ENCODE measurements at places on chromosomes 11 and 22.

- DNase-seq, result no peak
Observed at GRCh38 chr11:119666061-119666460, 62.9 kb downstream of the NECTIN1 start.

- no peak for DNase-seq
Observed at GRCh38 chr22:29219881-29220670, 14.4 kb downstream of the EMID1 start.

DNA sequence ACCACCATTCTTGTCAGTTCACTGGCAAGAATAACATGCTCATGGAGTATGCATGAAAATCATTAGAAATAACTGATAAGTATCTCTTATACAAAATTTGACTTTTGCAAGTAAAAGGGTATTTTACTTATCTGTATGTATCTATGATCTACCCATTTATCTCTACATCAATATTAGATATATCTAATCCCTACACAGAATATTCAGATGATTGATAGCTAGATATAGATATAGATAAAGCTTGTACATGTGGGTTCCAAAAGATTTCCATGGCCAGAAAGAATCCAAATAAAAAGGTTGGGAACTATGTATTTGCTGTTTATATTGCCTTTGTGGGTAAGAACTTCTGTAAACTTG is 185.5 kb downstream of the MAML2 start:
- no peak for DNase-seq

DNA sequence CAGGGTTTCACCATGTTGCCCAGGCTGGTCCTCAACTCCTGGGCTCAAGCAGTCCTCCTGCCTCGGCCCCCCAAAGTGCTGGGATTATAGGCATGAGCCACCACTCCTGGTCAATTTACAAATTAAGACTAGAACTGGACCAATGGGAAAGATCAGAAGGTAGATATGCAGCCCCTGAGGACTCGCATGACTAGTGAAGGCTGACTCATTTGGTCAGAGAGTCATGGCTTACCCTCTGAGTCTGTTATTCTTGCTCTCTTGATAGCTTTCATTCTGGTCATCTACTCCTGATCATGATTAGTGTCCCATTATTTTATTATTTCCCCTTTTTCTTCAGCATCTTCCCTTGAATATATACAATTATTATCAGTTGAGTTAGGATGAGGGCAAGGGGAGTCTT is 2.7 kb upstream of the LDHAL6A start:
- no peak for DNase-seq

DNA sequence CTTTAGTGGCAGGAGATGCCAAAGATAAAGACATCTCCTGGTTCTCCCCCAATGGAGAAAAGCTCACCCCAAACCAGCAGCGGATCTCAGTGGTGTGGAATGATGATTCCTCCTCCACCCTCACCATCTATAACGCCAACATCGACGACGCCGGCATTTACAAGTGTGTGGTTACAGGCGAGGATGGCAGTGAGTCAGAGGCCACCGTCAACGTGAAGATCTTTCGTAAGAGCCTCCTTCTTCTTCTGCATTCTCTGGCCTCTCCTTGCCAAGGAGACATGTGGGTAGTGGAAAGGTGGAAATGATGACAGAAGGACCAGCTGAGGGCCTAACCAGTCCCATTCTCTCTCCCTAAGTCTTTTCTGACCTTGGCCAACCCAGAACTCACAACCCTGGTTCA is 110.1 kb upstream of the TTC12 start:
- no peak for DNase-seq

DNA sequence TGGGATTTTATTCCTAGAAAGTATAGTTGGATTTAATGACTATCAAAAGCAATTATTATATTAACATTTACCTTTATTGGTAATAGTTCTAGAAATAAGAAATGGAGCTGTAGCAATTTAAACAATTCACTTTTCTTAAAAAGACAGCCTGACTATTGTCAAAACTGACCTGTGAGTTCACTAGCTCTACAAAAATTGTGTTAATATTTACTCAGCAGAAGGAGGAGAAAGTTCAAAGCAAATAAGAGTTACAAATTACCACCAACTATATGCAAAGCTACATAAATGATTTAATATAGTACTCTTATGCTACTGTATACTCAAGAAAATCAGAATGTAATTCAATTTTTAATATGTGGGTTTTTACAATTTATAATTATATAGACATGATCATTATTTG is 310.0 kb downstream of the DCDC1 start:
- no peak for DNase-seq

DNA sequence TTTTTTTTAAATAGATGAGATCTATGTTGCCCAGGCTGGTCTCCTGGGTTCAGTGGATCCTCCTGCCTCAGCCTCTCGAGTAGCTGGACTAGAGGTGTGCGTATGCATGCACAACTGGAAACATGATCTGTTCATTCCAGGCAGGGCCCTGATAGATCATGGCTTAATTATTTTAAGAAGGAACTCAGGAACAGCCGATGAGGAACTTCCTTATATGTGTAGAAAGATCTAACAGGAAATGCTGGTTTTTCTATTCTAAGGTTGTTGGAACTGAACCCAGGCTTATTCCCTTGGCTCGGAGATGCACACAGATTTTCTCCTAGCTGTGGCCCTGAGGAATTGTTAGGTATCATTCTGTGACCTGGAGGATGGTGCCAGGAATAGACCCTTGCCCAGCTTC is 32.4 kb downstream of the SPECC1L start:
- DNase-seq, result no peak

- DNase-seq, result no peak
Observed at GRCh38 chr11:68969386-68969785, 11.4 kb downstream of the MRGPRD start.

- DNase-seq, result no peak
Observed at GRCh38 chr11:61518032-61518795, 9.7 kb downstream of the LRRC10B start.

DNA sequence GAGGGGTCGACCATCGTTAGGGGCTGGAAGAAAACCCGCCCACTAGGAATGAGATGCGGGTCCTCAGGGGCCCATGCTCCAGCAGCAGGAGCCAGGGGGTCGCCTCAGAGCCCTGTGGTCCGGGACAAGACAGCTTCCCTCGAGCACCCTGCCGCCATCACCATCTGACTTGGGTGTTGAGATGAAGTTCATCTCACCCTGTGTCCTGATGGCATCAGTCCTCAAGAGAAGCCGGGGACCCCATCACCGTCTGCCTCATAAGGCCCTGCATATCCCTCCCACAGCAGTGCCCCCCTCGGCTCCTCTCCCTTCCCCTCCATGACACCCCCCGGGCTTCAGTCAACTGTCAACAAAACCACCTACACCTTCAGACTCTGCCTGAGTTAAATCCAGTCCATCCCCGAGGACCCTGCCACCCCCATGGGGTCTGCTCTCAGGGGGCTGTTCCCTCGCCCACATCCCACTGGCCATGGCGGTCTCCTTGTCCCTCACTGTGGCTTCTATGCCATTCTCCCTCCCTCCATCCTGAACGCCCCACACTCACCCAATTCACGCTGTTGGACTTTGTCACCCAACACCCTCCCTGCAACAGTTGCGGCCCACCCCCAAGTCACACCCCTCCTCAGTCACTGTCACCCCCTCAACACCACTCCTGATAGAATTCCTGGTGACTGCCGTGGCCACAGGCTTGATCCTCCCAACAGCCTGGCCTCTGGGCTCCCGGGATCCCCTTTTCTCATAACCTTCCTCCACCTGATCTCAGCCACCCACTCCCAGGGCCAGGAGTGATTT is 87.7 kb upstream of the RTL6 start:
- DNase-seq, result no peak

DNA sequence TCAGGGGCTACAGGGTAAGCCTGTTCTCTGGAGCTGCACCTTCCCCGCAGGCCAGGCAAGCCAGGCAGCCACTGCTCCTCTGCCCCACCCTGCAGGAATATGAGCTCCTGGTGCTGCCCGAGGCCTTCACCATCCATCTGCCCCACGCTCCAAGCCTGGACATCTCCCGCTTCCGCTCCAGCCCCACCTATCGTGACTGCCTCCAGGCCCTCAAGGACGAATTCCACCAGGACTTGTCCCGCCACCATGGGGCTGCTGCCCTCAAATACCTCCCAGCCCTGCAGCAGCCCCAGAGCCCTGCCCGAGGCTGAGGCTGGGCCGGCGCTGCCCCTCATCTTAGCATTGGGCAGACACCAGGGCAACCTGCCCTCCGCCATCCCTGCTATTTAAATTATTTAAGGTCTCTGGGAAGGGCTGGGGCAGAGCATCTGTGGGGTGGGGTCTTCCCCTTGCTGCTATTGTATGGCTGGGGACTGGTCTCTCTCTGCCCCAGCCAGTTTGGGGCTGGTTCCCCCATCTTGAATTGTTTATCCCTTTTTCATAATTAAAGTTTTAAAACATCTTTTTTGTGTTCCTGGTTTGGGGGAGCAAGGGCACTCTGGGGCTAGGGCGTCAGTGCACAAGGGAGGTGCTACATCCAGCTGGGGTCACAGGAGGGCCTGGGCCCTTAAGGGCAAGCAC is 6.2 kb downstream of the LARGE2 start:
- no peak for DNase-seq

DNA sequence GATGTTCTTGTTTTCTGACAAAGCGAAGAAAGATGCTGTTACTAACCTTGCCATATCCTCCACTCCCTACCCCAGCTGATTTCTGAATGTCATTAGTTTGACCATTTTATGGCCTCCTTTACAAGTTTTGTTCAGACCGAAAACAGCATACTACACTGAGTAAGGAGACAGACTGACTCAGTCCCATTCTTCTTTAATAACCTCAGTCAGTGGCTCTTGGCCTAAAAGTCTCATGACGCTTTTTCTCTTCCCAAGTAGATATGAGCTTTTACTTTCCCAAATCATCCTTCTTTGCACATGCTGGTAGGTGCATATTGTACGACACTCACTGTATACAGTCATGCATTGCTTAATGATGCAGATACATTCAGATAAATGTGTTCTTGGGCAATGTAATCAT is 8.0 kb upstream of the FIBIN start:
- no peak for DNase-seq

- DNase-seq, result no peak
Observed at GRCh38 chr11:134522782-134523570, 110.9 kb upstream of the B3GAT1 start.

GRCh38 chr11:126167488-126167887 is 44.0 kb downstream of the RPUSD4 start:
- DNase-seq, result no peak

GRCh38 chr22:19877626-19878339 is 23.1 kb upstream of the GNB1L start:
- no peak for DNase-seq

DNA sequence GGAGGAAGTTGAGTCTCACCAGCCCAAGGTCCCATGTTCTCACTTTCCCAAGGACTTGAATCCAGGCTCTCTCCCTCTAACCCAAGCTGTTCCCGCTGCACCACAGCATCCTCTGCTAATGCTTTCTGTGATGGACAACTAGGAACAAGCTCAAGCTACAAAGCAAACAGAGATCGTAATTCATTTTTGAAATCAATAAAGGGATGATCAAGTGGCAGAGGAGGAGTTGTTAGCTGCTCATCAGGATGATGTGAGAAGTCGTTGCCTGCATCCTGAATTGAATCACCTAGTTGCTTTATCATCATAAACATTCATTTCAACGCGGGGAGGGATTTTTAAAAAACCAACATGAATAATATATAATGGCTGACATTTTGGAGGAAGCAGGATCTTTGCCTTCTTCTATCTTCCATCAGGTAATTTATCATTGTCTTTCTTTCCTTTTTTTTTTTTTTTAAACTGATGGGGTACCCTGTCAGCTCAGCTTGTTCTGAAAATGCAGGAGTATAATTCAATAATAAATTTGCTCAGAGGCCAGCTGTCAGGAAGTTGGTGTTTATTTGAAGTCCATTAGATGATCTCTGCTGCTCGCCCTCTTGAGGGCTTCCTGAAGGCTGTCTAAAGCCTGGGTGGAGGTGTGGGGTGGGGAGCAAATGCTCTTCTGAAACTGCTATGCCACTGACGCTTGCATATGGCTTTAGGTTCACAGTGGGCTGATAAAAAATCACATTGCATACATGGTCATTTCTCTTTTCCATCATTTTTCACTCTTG is 174.4 kb upstream of the NARS2 start:
- no peak for DNase-seq

- peak; percentile 27 for DNase-seq
Observed at GRCh38 chr11:128696941-128697340, 3.1 kb downstream of the FLI1 start.

- DNase-seq, result no peak
Observed at GRCh38 chr11:132423266-132423665, 1052.9 kb downstream of the NTM start.

DNA sequence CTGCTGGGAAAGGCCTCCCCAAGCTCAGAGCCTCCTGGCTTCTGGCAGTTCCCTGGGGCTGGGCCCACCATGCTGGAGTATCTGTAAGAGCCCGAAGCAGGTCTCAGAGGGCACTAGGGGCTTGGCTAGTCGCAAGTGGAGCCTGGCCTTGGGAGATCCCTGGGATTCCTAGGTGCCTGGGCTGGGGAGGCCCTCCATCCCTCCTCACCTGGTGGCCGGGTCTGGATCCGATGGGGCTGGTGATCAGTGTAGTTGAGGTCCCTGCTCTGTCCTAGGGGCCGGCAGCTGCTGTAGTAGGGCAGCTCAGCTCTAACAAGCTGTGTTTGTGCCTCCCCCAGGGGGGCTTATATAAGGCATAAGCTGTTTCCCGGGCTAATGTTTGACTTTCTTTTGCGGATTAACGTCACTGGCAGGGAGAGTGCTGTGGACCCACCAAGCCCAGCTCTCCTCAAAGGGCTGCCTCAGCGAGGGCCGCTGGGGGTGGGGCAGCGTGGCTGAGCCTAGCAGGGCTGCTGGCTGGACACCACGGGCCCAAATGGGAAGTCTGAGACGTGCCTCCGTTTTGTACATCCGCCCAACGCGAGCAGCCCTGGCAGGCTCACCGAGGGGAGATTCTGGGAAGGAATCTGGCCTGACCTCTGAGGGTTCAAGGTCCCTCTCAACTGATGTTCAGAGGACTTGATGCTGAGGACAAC is at the start of gene SLC22A8:
TSS of gene SLC22A8 (minus strand) at position 321 of the 695 bp plus-strand sequence. CDS start 883 bp downstream, outside the sequence.
- no peak for DNase-seq

DNA sequence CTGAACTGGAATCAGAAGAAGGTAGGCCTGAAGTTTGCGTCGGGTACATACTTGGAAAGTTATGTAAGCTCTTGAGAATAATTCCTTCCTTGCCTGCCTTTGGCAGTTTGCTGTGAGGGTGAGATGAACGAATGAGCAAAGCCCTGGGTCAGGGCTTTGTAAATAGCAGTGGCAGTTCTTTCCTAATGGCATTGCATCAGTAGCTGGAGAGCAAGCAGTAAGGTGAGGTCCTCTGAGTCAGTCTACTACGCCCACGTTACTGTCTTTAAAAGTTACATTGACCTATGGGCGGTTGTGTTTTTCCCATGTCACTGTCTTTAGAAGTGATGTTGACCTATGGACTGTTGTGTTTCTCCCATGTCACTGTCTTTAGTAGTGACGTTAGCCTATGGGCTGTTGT is 179.1 kb upstream of the E2F8 start:
- DNase-seq, result no peak

GRCh38 chr11:64390558-64390957 is 31.6 kb downstream of the RPS6KA4 start:
- no peak for DNase-seq

- DNase-seq, result peak; percentile 72
Observed at GRCh38 chr11:250740-251299, 14.0 kb downstream of the PSMD13 start.
